ENCODE measurements at places on chromosomes 12 and 14.

GRCh38 chr14:94056579-94057308 lies 24.3 kb downstream of the DDX24 start:
- no peak for DNase-seq

DNA sequence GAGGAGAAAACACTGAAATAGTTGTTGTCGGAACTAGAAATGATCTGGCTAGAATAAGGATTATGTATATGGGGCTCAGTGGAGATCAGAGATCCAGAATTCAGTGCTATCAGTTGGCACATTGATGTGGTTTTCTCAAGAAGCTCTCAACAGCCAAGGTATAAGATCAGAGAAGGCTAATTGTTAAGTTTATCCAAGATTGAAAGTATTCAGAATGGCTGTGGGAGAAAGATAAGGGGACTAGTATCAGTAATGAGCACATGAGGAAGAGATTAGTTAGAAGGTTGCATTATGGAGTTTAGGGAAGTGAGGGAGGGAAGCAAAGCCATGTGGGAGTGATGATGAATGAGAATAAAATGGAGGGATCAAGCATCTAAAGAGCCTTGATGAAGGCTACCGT lies 128.1 kb upstream of the MIS18BP1 start:
- no peak for DNase-seq

- DNase-seq: no peak
Measured at GRCh38 chr12:6914246-6914946, at the start of gene ENO2. TSS of gene ENO2 (plus strand) at chr12:6914580. CDS start at chr12:6915833, 1,253 bp downstream.

DNA sequence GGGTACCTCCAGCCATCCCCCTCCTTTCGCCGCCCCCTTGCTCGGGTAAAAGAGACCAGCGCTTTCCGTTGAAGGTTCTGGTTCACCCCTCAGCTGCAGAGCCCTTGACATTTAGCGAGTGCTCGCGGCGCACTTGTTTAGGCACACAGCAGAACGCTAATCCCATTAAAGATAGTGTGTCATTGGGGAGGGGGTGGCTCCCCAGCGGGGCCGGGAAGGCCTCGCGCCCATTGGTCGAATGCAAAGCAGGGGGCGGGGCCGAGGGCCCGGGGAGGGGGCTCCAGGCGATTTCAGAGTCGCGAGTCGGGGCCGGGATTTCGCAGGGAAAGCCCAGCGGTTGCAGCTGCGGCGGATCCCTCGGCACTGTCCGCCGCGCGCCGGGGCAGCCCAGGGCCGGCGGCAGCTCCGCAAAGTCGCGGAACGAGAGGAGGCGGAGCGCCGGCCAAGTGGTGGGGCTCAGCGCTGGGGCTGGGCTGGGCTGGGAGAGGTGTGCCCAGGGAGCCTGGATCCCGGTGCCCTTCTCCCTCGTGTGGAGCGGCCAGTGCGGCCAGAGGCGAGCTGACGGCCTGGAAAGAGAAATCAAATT lies 122.9 kb downstream of the TSPAN9 start:
- no peak for DNase-seq

- DNase-seq: no peak
Measured at GRCh38 chr12:104155711-104156555, 17.9 kb upstream of the NFYB start.

DNA sequence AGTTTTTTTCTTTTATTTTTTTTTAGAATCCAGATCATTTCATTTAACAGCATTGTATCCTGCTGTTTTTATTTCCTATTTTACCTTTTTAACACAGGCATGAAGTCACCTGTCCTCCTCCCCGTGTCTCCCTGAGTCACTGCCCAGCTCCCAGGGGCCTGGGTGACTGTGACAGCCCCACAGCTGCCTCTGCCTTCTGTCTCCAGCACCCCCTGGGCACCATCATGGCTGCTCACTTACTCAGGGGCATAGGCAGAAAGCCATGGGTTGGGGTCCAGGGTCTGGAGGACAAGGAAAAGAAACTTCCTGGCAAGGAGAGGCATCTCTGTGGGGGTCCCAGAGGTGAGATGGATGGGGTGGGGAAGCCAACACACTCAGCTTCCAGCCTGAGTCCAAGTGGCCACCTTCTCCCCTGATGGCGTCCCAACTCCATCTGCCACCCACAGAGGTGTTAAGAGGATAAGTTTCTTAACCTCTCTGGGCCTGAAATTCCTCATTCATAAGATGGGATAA lies 25.3 kb downstream of the TMEM63C start:
- DNase-seq: no peak

- DNase-seq: no peak
Measured at GRCh38 chr14:101927859-101928258, 36.5 kb upstream of the DYNC1H1 start.

- DNase-seq: no peak
Measured at GRCh38 chr12:108479364-108480070, 35.6 kb upstream of the FICD start.

Data from esophagus squamous epithelium (tissue), 5 donors.